HepG2 (cell line): ENCODE measurements at places on chromosomes 12 and 14.

- DNase-seq, result no peak
Measured at GRCh38 chr12:76810671-76811419, 46.9 kb downstream of the ZDHHC17 start.

DNA sequence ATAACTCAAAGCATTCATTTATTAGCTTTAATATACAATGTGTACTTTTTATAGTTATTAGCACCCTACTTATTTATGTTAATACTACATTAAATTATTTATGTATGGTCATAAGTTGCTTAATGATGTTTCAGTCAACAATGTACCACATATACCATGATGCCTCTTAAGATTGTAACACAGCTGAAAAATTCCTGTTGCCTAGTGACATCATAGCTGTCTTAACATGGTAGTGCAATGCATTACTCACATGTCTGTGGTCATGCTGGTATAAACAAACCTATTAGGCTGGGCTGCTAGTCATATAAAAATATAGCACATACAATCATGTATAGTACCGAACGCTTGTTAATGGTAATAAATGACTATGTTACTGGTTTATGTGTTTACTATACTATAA lies 120.4 kb downstream of the ANO6 start:
- no peak for DNase-seq

DNA sequence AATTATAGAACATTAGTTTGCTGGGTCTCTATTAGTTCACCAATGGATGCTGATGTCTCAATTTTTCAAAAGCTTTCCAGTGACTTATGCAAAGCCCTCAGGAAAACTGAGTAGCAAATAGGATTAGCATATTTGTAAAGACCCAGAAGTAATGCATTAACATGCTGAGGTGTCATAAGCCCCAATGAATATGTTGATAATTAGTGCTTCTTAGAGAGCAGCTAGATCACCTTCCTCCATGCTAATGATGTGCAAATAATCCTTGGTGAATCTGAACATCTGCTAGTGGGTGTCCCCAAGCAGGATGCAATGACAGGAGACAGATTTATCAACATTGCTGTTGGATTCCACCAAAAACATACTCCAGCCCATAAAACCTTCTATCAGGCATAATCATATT lies 19.0 kb downstream of the IFNG start:
- no peak for DNase-seq

GRCh38 chr14:58954901-58955861 lies 233.3 kb upstream of the DAAM1 start:
- no peak for DNase-seq

DNA sequence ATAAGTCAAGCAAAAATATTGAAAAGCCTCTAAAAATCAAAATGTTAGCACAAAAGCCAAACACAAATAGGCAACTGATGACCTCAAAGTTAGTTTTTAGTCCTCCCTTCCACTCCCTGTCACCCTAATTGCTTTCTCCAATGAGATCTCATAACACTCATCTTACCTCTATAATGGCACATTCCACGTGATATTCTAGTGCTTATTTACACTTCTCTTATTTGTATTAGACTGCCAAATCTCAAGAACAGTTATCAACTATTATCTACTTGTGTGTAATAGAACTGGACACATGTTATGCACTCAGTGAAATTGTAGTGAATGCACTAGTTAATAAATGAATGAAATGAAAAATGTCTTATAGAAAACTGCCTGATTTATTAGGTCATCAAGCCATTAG lies 55.5 kb upstream of the AVPR1A start:
- no peak for DNase-seq

GRCh38 chr12:27631365-27631764 lies 64.9 kb upstream of the REP15 start:
- DNase-seq, result no peak

DNA sequence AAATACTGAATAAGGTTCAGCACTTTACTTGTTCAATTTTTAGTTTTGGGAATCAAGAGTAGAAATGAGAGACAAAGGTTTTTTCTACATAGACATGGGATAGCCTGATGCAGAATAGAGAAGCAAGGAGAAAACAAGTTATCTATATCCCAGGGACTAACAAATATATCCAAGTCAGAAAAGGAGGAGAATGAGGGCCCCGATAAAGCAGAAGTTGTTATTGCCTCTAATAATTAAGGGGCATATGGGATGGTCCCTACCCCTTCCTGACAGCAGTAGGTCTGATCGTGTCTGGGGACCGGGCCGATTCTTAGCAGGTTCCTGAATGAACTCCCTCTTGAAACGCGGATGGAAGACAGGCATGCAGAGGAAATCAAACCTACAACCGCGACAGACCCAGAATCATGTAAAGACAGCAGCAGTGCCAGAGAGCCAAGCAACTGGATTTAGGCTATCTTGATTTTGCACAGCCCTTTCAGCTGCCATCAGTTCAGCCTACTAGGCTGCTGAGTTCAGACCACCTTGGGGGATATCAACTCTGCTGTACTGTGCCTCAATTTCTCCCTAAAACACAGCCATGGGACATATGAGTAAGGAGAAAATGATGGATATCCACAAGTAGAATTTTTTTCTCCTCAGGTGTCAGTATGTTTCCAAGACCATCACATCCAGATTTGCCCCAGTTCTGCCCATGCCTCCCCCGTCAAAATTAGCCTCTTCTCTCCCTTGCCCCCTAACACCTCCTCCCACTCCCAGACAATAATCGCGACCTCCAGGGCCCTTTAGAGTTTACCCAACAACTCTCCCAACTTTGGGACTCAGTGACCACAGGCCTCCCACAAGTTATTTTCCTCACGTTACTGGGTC lies 706 bp downstream of the PRMT5 start:
- no peak for DNase-seq

- DNase-seq, result no peak
Measured at GRCh38 chr12:113658006-113658655, 186.5 kb upstream of the LHX5 start.

DNA sequence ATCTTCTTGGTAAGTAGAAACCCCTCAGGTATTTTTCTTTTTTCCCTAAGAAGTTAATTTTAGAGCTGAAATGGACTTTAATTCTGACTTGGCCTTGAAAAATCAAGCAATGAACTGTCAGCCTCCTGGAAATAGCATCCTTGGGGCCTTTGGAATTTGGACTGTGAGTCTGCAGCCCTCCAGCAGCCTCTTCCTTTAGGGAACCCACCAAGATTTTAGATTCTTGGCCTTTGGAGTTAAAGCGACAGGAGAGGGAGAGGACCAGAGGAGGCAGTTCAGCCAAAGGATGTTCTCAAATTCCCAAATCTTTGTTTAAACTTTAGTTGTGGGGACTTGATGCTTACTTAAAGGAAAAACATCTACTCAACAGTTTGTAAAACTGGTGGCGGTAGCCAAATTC lies 288.6 kb downstream of the AACS start:
- no peak for DNase-seq

GRCh38 chr14:57486767-57487379 lies 6.8 kb downstream of the CCDC198 start:
- peak; percentile 41 for DNase-seq

GRCh38 chr14:29216268-29217232 lies 450.0 kb downstream of the FOXG1 start:
- no peak for DNase-seq

DNA sequence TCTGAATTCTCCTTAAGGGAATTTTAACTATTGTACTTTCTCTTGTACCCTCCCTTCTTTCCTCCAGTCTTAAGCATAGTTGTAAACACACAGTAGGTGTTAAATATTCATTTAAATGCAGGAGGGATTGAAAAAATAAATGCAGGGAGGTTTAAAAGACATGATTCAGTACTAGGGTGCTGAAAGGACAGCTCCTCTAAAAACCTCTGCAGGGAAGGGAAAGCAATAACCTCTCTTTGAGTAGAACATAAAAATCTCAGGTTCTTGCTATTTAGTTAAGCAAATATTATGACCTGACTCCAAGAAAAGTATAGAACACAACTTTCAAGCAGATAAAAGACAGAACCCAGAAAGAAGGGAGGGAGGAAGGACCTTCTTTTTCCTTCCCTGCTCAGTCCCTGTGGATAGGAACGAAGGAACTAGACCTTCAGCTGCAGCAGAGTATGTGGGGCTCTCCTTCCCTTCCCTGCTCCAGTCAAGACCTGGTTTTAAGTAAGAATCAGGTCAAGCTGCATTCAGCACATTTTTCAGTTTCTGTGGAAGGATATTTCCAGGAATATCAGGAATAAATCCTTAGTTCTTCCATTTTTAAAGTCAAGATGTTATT lies 4.7 kb downstream of the MAP3K9 start:
- no peak for DNase-seq

DNA sequence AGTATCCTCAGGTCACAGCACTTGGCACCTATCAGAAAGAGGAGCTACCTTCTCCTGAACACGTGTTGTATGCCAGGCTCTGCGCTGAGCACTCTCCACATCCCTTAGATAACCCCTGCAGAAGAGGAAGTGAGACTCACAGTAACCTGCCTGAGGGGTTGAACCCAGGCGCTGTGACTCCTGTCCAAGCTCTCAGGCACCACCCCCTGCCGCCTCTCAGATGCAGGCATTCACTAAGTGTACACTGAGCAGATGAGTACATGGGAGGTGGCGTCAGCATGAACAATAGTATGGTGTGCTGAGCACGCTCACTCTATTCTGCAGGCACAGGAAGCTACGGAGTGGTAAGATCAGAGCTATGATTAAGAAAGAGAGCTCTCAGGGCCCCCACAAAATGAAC lies 21.0 kb upstream of the RIC8B start:
- DNase-seq, result no peak

- DNase-seq, result no peak
Measured at GRCh38 chr14:100332797-100333196, 9.7 kb downstream of the SLC25A47 start.

DNA sequence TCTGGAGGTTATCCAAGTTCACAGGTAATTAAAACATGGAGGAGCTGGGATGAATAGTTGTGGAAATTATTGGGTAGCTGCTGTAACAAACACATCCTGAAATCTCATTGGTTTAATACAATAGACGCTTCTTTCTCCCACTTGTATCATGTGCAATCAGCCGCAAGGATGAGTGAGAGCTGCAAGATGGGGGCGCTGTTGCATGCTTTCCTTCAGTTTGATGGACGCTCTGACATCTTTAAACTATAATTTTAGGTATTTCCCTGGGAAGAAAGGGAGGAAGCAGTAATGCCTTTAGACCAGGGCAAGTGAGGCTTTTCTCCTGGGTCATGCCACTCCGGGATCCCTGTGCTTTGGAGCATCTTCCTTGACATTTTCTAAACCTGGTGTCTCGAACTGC lies 178.7 kb downstream of the PAWR start:
- DNase-seq, result no peak

DNA sequence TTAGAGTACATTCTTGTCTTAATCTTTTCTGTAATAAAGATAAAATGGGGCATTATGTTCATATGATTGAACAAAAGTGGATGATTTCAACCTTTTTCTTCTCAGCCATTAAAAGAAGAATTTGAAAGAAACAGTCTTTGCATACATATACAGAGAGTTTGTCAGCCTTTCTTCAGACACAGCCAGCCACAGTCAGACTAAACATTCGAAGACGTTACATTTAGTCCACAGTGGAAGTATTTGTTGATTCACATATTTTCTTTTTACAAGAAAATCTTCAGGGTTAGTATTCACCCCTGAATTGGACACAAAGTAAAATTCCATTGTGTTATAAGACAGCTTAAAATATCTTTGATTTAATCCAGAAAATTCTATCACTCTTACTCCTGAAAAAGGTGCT lies 36.2 kb downstream of the ETV6 start:
- DNase-seq, result no peak

DNA sequence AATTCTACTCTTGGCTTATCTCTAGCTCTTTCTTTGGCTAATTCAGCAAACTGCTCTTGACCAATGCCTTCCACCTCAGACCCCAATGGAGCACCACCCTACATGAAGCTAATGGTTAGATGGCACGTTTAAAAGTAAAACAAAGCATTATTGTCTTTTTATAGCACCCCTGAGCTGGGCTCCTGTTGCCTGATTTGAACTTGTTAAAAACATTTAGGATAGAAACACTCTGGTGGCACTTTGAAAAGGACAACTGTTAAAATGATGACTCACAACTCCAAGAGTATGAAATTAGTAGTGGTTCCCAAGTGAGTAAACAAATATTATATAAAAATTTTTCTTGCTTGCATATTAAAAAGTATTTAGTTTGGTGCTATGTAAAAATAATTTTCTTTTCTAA lies 299.6 kb upstream of the DCN start:
- DNase-seq, result no peak

GRCh38 chr12:92675092-92675865 lies 27.5 kb upstream of the PLEKHG7 start:
- no peak for DNase-seq

- DNase-seq, result no peak
Measured at GRCh38 chr14:78605025-78605762, 435.0 kb downstream of the NRXN3 start.

GRCh38 chr14:61150851-61151250 lies 130.3 kb downstream of the TMEM30B start:
- no peak for DNase-seq

DNA sequence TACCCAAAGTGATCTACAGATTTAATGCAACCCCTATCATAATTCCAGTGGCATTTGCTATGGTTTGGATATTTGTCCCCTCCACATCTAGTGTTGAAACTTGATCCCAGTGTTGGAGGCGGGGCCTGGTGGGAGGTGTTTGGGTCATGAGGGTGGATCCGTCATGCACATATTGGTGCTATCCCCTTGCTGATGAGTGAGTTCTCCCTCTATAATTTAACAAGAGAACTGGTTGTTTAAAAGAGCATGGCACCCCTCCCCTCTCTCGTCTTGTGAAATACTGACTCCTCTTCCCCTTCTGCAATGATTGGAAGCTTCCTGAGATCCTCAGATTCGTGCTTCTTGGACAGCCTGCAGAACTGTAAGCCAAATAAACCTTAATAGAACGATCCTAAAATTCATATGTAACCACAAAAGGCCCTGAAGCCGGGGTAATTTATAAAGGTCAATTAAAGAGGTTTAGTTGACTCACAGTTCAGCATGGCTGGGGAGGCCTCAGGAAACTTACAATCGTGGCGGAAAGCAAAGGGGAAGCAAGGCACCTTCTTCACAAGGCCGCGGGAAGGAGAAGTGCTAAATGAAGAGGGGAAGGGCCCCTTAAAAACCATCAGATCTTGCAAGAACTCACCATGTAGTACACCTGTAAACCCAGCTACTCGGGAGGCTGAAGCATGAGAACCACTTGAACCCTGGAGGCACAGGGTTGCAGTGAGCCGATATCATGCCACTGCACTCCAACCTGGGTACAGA lies 41.2 kb downstream of the SLC39A9 start:
- DNase-seq, result no peak

- no peak for DNase-seq
Measured at GRCh38 chr12:49966511-49967041, 4.9 kb downstream of the AQP5 start.

DNA sequence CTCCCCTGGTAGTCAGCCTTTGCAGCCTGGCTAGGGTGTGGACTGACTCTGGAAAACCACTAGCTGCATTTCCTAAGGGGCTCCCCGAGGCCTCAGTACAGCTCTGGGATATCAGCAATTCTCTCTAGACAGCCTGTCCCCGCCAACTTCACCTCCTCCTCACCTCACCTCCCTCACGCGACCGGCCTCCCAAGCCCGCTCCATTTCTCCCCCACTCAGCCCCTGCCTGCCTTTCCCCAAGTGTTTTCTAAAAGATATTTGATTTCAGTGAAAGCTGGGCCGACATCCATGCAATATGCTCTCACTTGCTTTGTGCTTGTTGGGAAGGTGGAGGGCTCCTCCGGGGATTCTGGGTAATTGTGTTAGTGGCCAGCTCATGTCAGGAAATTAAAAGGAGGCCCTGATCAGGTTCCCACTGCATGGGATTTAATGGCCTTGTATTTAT lies 91.8 kb downstream of the ESRRB start:
- no peak for DNase-seq
